ENCODE measurements at places on chromosomes 1 and 21.

- no peak for DNase-seq
Measured at GRCh38 chr21:28588997-28589396, 403.7 kb downstream of the LTN1 start.

GRCh38 chr1:63908016-63908415 is 134.2 kb downstream of the ROR1 start:
- no peak for DNase-seq

GRCh38 chr1:115890580-115890979 is 49.7 kb upstream of the NHLH2 start:
- DNase-seq, result no peak

GRCh38 chr1:8382051-8382505 is 64.2 kb downstream of the SLC45A1 start:
- DNase-seq, result no peak

DNA sequence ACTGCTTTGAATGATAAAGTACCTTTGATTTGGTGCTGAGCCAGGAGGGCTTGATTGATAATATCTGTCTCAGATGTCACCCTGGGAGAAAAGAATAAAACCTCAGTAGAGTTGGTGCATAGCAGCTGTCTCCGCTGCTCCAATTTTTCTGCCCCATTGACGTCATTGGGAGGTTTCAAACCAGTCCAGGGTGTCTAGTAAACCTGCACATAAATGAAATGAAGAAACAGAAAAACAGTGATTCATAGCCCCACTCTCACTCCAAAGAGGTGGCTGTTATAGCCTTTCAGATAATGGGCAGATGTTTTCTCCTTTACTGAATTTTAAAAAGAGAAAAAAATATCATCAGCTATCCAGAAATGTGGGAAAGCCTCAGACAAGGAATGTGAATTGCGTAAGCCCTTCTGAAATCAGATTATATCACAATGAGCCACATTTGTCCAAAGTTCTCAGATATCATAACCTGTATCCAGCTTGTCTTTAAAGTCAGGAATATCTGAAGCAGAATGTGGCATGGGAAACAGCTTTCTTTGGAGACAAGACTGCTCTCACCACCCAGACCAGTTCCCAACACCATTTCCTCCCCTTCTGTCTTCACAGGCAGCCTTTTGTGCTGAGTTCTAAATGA is 351.3 kb upstream of the SGIP1 start:
- no peak for DNase-seq
